ENCODE measurements at places on chromosomes 3 and 15. TPM values are rescaled to one million over a fixed set of nuclear protein-coding genes. Genes with fewer than 3 reads are reported as not detected.

Gene CYP1A2
- not detected for total RNA-seq

Gene UBXN7
- 89.9 TPM for total RNA-seq

Gene ZNF662
- total RNA-seq = 11.6 TPM

Gene AGBL1
- 1.3 TPM for total RNA-seq

Gene DUT
- 79.3 TPM for total RNA-seq

Gene ADAMTS7
- 1.0 TPM for total RNA-seq

Gene CLDN18
- not detected for total RNA-seq

Gene LRRIQ4
- 0.31 TPM for total RNA-seq

Gene ABCC5
- 125 TPM for total RNA-seq

Gene MUSTN1
- 4.0 TPM for total RNA-seq

Gene SNRPA1
- total RNA-seq = 32.0 TPM

Gene ALDH1A3
- total RNA-seq = 9.5 TPM

Gene ECE2
- total RNA-seq = 19.0 TPM

Gene CACNA2D3
- total RNA-seq = 77.9 TPM

Gene SAXO2
- total RNA-seq = 15.7 TPM

Gene ROPN1
- total RNA-seq = 0.28 TPM

Gene RBPMS2
- total RNA-seq = 5.7 TPM

Gene ATP10A
- total RNA-seq = 7.4 TPM
